Activated CD8-positive, alpha-beta memory T cell treated with anti-CD3 and anti-CD28 coated beads for 1 hour (primary cell): ENCODE measurements at places on chromosomes 12 and 14.

GRCh38 chr12:47411966-47412365, 293.9 kb downstream of the RPAP3 start:
- DNase-seq, result no peak

DNA sequence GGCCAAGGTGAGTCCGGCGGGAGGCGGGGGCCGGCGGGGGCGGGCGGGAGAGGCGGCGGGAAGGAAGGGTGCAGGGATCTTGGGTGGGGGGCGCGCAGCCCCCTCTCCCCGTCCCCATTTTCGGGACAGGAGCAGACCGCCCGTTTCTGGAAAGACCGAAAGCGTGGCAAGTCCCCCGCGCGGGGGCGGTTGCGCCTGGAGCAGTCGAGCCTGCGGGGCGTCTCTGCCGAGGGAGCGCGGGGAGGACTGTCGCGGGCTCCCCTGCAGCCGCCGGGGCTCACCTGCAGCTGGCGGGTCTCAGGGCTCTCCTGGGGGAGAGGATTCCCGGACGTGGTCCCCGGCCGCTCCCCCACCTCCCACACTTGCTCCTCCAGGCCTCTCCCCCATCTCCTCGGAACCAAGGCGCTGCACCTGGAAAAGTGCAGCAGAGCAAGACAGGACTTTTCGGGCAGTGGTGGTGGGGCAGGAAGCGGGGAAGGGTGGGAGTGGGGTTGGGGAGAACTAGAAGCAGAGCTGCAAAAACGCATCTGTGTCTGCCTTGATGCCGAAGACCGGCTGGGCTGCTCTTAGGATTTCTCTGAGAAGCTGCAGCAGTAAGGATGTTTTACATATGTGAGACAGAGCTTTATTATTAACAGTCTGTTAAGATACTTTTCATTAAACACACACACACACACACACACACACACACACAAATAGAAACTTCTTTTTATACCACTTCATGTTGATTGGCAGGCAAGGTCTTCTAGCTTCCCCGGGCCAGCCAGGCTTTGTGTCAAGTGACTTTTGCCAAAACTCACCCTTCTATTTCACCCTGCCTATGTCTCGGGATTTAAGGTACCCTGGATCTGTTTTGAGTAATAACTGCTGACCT, 677 bp downstream of the C12orf75 start:
- DNase-seq, result peak; percentile 18

- DNase-seq, result no peak
Observed at GRCh38 chr12:1830401-1830845, 10.1 kb downstream of the LRTM2 start.

DNA sequence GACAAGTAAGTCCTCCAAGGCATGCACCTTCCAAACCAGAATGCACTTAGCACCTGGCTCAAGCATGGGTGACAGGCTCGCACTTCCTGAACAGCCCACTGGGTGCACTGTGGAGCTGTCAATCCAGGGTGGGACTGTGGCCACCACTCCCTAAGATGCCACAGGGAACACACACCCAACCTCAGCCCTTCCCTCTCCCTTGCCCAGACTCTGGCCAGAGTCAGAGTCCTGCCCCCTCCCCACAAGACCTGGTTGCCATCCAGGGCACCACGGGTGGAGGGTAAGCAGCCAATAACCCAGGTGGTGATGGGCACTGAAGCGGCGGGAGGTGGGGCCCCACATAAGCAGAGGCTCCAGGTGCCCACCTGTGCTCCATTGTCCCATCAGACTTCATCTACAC, 160.6 kb downstream of the MYRFL start:
- no peak for DNase-seq

- no peak for DNase-seq
Observed at GRCh38 chr14:77612011-77612620, 4.3 kb downstream of the SPTLC2 start.

DNA sequence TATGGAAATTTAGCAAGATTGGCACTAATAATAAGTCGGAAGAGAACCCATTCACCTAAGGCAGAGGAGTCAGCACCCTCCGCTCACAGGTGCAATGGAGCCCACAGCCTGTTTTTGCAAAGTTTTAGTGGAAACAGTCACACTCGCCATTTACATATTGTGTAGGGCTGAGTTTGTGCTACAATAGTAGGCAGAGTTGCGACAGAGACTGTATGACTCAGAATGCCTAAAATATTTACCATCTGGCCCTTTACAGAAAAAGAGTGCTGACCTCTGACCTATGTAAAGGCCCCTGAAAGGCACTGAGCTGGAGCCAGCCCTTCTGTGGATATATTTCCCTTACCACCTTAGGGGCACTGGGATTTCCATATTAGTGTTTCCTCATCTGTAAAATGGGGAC, 79.0 kb downstream of the PRIMA1 start:
- no peak for DNase-seq

DNA sequence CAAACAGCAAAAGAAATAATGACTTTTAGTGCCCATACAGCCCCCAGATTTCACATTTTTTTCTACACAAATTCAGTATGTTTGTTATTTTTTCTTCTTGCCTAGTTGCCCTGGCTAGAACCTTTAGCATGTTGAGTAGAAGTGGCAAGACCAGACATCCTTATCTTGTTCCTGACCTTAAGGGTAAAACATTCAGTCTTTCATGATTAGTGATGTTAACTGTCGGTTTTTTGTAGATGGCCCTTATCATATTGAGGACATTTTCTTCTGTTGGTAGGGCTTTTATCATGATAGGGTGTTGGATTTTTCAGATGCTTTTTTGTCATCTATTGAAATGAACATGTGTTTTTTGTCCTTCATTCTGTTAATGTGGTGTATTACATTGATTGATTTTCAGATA, 17.1 kb downstream of the IRAK3 start:
- no peak for DNase-seq

DNA sequence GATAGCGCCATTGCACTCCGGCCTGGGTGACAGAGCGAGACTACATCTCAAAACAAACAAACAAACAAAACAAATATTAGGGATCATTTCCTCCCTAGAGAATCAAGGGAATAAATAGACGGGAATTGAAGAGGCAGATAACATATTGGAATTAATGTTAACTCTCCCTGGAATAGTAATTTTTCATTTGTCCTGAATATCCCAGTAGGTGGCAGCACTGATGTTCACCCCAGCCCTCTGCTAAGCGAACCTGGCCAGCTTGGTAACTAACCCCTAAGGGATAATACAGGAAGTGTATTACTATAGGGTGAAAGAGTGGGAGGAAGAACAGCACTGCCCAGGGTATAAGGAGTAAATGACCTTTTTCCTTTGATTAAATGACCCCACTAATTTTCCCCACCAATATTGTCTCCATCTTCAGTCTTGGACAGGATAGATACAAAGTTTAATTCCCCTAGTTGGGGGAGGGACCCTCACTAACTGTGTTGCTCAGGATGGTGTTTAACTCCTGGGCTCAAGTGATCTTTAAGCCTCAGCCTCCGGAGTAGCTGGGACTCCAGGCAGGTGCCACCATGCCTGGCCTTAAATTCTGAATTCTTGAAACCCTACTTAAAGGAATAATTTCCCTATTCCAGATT, 40.5 kb downstream of the SLC2A14 start:
- no peak for DNase-seq

DNA sequence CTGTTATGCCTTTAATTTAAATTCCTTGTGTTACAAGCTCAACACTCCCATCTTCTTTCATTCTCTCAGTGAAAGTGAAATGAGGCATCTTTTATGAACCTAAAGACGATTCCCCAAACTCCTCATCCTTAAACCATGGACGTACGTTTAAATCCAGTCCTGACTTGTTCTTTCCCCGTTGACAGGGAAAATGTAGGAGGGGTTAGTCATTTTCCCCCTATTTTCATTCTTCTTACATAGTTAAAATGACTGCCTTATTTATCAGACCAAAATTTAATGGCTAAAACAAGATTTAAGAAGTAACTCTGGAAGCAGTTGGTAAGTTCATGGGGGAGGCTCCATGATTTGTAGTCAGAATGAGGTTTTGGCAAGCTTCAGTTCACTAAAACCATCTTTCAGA, 134.9 kb downstream of the KCNA5 start:
- no peak for DNase-seq

DNA sequence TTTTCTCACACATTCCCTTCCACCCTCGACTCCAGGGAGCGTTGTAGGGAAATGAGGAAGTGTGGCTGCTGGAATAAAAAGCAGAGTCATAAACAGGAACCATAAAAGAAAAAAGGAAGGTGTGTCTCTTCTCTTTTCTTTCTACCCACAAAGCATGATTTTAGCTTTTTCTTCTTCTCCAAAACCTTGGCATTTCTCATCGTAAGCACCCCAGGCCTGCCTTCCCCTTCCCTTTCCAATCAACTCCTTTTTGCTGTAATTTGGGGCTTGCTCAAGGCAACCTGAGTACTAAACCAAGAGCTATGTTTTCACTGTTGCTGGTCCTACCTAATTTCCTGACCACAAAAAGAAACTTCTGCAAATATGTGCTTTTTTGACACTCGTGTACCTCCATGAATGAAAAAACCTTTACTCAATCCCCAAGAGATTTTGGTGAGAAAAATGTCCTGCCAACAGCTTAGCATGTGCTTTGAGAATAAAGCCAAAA, 9.2 kb downstream of the PLBD1 start:
- DNase-seq, result no peak

DNA sequence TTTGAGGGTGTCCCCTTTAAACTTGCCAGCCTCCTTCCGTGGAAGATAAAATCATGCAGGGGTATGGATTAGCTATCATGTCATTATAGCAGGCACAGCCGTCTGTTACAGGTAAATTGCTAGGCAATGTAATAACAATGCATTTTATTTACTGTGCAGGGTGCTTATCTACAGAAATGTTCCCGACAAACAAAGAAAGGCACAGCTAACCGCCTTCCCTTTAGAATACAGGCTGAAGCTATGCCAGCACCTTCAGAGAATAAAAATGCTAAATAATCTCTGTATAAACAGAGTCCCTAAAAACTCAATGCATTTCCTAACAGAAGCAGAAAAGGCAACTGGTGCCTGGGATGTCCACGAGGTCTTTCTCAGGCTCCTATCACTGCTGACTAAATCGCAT, 239.2 kb downstream of the SPTSSA start:
- DNase-seq, result no peak

GRCh38 chr12:20469756-20470155, 101.4 kb downstream of the PDE3A start:
- DNase-seq, result no peak
